ENCODE measurements at places on chromosomes 13 and 19. TPM values are rescaled to one million over a fixed set of nuclear protein-coding genes. Genes with fewer than 3 reads are reported as not detected.

DNA sequence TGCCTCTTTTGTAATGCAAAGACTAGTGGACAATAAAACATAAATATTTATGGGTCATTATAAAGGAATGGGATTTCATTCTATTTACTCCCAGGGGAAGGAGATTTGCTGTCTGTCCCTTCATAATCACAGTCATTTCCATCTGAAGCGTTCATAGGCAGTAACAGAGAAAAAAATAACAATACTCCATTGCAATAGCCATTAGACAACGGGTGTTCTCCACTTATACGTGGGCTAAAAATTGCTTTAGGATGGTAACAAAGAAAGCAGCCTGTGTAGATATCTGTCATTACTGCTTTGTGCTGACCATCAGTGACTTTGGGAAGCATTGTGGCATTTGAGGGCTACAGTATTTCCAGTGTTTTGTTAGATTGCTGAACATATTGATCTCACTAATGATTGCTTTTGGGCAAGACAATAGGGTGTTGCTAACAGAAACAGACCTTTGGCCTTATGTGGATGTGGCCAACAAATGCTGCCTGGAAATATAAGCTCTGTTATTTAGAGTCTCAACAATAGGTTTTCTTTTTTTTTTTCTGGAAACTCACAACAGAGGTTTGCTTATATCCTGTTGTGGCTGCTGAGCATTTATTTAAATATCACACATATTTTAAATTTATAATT is 355.2 kb downstream of the MTUS2 start:
- DNase-seq, result no peak
- no peaks in the 10 kb centered on the region for H3K27me3 ChIP-seq
- no peak overlapping the region for H3K27ac ChIP-seq
- H3K4me1 ChIP-seq, result peaks cover 3% of the 10 kb centered on the region
- no peaks in the 10 kb centered on the region for H3K36me3 ChIP-seq

DNA sequence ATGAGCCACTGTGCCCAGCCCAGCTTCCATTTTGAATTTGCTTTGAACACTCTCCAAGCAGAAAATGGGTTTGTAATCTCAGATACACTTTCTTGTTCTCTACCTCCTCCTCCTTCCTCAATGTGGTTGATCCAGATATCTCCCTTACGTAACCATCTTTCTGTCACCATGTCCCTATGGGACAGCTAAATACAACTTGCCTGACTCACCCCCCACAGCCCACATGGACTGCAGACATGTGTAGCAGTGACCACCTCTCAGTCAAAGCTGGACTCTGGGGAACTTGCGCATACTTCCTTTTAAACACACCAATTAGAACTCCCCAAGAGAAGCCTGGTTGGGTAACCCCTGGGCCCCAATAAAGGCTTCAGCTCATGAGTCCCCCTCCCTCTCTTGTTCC is 10.8 kb upstream of the ZNF799 start:
- H3K36me3 ChIP-seq, result no peaks in the 10 kb centered on the region
- no peaks in the 10 kb centered on the region for H3K27me3 ChIP-seq
- no peak overlapping the region for H3K27ac ChIP-seq
- DNase-seq, result no peak
- H3K4me3 ChIP-seq, result no peak overlapping the region

The TNFSF13B gene
- 0.76 TPM for polyA plus RNA-seq

The CD33 gene
- 1.7 TPM for polyA plus RNA-seq

The COLGALT1 gene
- 16.1 TPM for polyA plus RNA-seq
